ENCODE measurements at places on chromosomes 2 and 18.
A peak's percentile ranks its signal among the peaks of the same experiment; 100 is the strongest.

- no peak for DNase-seq
Observed at GRCh38 chr2:219571311-219572236, at the start of gene OBSL1. TSS of gene OBSL1 (minus strand) at chr2:219571539. CDS start at chr2:219571232, 307 bp downstream.

DNA sequence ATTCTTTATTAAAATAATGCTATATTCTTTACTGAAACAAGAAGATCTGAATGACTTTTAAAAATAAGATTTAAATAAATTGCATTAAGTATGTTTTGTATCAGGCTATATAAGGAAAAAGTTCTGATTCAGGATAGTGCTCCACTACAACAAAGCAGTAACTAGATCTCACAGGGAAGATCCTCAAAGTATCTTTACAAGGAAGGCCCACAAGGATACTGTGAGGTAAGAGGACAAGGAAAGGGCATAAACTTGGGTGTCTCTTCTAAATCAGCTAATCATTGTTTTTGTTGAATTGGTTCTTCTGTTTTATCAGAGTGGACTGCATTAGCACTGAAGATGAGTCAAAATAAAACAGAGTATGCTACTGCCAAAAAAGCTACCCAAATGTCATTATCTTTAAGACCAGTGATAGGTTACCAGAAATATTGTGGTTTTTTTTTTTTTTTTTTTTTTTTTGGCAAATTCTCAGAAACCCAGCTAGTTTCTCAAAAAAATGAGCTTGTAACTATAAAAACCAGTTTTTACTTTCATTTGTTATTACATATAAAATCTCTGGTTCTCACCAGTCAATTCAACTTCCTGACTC is 160.9 kb downstream of the BAZ2B start:
- DNase-seq = no peak

- DNase-seq = no peak
Observed at GRCh38 chr18:59565957-59566356, 131.3 kb downstream of the CCBE1 start.

- DNase-seq = no peak
Observed at GRCh38 chr2:222074674-222075073, 224.1 kb downstream of the PAX3 start.

GRCh38 chr18:35580701-35581539 is 620 bp upstream of the GALNT1 start:
- DNase-seq = peak; percentile 28

- DNase-seq = no peak
Observed at GRCh38 chr2:189466656-189467055, 25.4 kb downstream of the WDR75 start.

DNA sequence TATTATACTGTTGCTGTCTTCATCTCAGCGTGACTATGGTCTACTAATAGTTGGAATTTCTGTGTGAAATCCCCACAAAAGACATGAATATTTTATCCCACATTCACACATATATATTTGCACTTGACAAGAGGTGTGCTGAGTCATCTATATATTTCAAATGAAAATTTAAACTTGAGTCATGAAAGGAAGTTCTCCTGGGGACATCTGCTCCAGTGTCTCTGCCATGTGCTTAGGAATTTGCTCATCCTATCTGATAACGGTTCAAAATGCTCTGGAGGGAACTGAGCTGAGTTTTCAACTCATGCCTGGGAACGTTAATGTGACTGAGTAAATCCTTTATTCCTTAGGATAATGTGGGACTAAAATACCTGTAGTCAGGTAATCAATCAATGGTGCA is 326.2 kb upstream of the MEX3C start:
- no peak for DNase-seq

- no peak for DNase-seq
Observed at GRCh38 chr18:21074336-21075323, 37.0 kb downstream of the ROCK1 start.

DNA sequence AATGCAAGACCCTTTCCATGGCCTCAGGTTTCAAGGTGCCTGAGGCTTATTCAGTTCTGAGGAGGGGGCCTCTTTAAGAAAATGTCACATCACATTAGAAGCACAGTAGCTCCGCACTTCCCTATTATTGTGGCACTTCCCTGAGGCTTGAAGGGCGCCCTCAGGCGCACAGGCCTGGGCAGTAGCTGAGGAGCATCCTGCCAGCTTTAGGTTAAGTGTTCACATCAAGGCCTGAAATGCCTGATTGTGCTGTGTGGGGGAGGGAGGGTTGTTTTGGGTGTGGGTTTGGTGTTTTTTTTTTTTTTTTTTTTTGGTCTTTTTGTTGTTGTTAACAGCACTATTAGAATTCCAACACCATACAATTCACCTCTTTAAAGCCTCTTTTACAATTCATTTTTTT is 107.9 kb downstream of the CABLES1 start:
- DNase-seq = no peak

GRCh38 chr18:64037812-64038414 is 68.0 kb downstream of the SERPINB8 start:
- DNase-seq = no peak

- DNase-seq = no peak
Observed at GRCh38 chr2:173350383-173350782, 4.3 kb upstream of the CDCA7 start.

DNA sequence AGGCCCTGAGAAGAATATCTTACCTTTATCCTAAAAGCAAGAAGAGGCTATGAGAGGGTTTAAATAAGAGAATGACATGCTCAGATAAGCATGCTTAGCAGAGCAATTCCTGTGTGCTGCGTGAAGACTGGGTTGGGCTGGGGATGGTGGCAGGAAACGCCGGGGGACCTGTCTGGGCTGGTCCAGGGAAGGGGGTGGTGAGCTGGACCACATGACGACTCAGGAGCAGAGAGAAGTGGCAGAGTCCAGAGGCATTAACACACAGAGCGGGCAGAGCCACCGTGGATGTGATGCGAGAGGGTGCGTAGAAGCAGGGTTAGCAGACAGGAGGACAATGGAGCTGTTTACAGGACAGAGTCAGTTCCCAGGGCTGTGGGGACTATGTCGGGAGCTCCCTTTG is 84.5 kb downstream of the ZBTB7C start:
- no peak for DNase-seq

DNA sequence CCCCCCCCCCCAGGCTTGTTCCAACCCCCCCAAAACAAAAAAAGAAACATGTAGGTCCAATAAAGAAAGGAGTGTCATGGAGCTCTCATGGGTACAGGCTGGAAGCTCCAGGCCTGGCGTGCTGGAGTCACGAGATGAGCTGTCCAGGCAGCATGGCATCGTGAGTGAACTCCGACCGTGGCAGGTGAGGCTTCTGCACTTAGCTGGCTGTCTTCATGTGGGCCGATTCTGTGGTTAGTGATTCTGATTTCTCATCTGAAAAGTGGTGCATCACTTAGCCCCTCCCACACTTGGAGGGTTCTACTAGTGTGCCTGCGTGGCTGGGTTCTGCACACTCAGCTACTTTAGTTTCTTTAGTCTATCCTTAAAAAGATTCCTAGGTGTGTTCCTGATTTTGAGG is 126.4 kb upstream of the MGAT5 start:
- no peak for DNase-seq

DNA sequence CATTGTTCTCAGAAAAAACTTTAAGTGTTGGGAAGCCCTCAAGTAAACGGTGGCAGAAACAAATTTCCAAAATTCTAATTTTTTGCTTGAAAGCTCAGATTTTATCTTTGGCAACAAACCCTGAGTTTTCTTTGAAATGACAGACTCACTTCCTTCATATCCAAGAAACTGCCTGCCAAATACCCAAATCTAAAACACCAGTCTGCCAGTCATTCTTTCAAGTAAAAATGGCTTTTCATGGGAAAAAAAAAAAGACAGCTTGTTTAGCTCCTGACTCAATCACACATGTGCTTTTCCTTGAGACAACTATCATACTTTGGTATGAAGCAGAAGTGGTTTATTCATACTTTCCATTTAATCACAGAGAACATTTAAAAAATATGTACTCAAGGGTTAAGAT is 40.6 kb upstream of the CSRNP3 start:
- DNase-seq = no peak

DNA sequence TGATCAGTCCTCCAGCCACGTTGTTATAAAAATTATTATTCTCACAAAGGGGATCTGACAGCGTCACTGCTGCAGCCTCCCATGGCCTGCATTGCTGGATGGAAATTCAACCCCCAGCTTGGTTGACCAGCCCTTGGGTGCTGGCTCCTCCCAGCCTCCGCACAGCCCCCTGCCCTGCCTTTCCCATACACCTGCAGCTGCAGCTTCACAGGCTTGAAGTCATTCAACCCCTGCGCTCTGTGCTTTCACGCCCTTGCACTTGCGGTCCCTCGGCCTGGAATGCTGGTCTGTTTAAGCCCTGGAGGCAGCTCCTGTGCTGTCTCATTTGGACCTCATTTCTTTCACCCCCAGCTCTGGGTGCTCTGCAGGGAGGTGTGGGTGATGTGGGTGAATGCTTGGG is 860 bp upstream of the CD8A start:
- no peak for DNase-seq

GRCh38 chr2:153495725-153496124 is 17.2 kb upstream of the RPRM start:
- DNase-seq = no peak

DNA sequence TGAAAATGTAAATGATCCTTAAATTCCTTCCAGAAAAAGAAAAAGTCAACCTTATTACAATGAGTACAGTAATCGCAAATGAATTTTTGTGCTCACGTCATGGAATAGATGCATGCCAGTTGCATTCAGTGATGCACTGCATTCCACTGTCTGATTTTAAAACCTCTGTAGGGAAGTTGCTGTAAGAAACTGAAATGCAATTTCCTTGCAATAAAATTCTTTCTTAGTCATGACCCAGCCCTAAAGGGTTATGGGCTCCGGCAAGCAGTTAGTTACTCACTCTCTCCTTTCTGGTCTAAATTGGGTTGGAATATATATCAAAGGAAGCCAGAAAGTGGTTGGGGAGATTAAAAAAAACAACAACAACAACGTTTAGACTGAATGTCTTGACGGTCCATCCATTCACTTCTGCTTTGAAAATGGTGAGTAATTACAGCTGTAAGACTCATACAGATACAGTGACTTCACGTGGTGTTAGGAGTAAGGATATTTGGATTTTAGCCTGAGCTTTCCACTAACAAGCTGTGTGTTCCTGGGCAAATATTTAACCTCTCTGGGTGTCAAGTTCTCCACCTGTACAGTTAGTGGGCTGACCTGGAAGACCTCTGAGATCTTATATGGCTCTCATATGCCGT is 8.6 kb upstream of the RND3 start:
- no peak for DNase-seq

DNA sequence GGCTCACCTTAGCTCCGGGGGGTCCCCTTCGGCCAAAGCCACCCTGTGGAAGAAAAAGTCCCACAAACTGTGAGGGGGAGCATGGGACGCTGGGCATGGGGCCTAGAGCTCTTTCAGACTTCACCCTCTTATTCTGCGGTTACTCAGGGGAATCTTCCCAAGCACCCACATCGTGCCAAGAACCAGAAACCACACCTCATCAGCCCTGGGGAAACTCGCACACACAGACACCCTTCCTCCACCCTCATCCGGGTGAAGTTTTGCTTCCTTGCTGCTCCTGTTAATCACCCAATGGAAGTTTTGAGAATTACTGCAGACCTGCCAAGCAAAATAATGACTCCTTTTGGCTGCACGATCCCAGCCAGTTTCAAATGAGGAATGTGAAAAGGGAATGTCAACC is 59.1 kb downstream of the COL6A3 start:
- peak; percentile 76 for DNase-seq

DNA sequence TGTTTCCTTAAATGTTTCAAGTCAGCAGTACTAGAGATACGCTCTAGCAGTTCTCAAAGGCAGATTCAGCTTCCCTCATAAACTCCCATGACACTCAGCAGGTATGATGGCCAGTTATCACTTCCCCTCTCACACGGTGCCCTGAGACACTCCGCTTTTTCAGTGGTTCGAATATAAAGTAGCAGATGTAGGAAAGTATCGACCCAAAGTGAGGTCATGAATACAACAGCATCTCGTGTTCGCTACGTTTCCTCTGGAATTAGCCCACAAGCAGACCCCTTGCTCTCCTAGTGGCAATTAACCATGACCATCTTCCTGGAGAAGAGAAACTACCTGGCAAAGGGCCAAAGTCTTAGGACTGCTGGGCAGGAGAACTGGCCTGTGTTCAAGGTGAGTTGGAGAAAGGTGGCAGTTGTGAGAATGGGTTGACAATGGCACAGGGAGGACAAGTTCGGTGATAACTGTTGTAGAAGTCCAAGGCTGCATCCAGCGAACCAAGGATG is 9.3 kb upstream of the AGBL5 start:
- DNase-seq = no peak

- no peak for DNase-seq
Observed at GRCh38 chr2:225895126-225895525, 495.6 kb downstream of the NYAP2 start.

- DNase-seq = no peak
Observed at GRCh38 chr2:79906139-79906890, 393.5 kb downstream of the CTNNA2 start.

DNA sequence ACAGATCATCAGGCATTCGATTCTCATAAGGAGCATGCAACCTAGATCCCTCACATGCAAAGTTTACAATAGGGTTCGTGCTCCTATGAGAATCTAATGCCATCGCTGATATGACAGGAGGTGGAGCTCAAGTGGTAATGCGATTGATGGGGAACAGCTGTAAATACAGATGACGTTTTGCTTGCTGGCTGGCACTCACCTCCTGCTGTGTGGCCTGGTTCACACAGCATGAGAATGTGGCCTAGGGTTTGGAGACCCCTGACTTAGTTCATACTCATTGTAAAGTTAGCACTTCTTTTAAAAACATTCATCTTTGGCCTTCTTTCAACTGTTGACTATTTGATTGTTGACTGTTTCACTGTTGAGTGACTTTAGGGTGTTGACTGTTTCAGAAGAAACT is 8.7 kb upstream of the CHMP1B start:
- no peak for DNase-seq

DNA sequence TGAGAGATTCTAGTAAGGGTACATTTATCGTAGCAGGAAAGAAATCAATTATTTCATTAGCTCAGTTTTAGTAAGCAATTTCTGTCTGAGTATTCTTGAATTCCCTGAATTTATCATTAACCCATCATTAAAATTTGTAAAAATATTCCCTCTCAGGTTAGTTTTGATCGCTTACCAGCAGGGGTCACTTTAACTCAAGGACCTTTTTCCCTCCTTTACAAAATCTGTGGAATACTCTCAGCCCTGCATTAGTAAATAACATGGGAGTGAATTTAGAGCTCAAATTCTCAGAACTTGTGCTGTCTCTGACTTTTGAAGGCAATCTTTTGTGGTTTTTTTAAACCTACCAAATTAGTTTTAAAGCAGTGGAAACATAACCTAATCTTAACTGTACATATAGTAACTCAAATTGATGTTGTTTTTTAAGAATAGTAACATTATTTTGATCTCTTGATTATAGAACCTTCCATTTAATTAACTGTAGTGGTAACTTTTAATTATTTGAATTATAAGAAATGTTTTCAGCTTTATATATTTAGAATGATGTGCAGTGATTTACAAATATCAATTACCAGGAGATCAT is 97.2 kb downstream of the AGPS start:
- DNase-seq = no peak

DNA sequence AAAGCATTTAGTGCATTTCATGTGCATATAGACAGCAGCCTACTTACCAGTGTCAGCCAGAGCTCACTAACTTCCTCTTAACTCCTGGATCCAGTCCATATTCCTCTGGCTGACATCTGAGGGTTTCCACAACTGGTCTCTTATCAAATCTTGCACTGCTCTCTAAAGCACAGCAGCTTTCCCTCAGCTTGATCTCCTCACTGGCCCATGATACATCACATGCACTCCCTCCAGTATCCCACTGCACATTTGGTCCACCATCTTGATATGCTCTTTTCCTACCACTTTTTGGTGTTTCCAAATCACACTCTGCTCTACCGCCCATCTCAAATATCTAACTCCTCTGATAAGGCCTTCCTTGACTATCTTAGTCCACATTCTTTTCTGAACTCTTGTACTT is 105.0 kb upstream of the ZFP36L2 start:
- DNase-seq = no peak

- peak; percentile 47 for DNase-seq
Observed at GRCh38 chr2:112627060-112628040, 18.4 kb upstream of the SLC20A1 start.
